Activated CD8-positive, alpha-beta T cell treated with anti-CD3 and anti-CD28 coated beads, Interleukin-2, amount 10 ng/mL, durations not matched to agents 7 days and 5 days (primary cell): ENCODE measurements at places on chromosomes 3 and 15. TPM values are rescaled to one million over a fixed set of nuclear protein-coding genes. Genes with fewer than 3 reads are reported as not detected.

Gene WDR72
- total RNA-seq, result not detected

Gene IL20RB
- total RNA-seq, result 2.1 TPM

Gene GABRA5
- total RNA-seq, result not detected

Gene TLR9
- 0.52 TPM for total RNA-seq

Gene XCR1
- not detected for total RNA-seq

Gene PLA2G4D
- not detected for total RNA-seq

Gene FBXO45
- total RNA-seq, result 17.7 TPM

Gene RHOV
- total RNA-seq, result not detected

Gene IGSF11
- 2.5 TPM for total RNA-seq

Gene HYKK
- total RNA-seq, result 1.1 TPM

Gene DZIP3
- 20.5 TPM for total RNA-seq

Gene CASR
- not detected for total RNA-seq

Gene LMAN1L
- total RNA-seq, result 1.0 TPM
